ENCODE measurements at places on chromosomes 1 and 21. TPM values are rescaled to one million over a fixed set of nuclear protein-coding genes. Genes with fewer than 3 reads are reported as not detected.

Gene ARHGAP30
- polyA plus RNA-seq = not detected

Gene LAD1
- not detected for polyA plus RNA-seq

Gene ALX3
- polyA plus RNA-seq = 4.3 TPM

Gene CD2
- not detected for polyA plus RNA-seq

Gene PROK1
- polyA plus RNA-seq = not detected

Gene SPATA21
- polyA plus RNA-seq = not detected

Gene SIK1
- polyA plus RNA-seq = 0.72 TPM

Gene GNG4
- polyA plus RNA-seq = 0.09 TPM

Gene CFHR3
- polyA plus RNA-seq = not detected

Gene TGFBR3
- polyA plus RNA-seq = 8.3 TPM

Gene INKA2
- 2.3 TPM for polyA plus RNA-seq

Gene NUP210L
- not detected for polyA plus RNA-seq

Gene TSSK3
- 0.39 TPM for polyA plus RNA-seq

Gene ANKRD45
- polyA plus RNA-seq = not detected

Gene LRRC47
- 22.8 TPM for polyA plus RNA-seq

Gene LIN28A
- not detected for polyA plus RNA-seq

Gene GIPC2
- 0.04 TPM for polyA plus RNA-seq

Gene GPR25
- not detected for polyA plus RNA-seq

Gene DNAJC28
- 0.38 TPM for polyA plus RNA-seq

Gene CACHD1
- 3.7 TPM for polyA plus RNA-seq

Gene PHACTR4
- polyA plus RNA-seq = 5.2 TPM

Gene SPRR2B
- polyA plus RNA-seq = not detected

Gene NTMT2
- polyA plus RNA-seq = not detected

Gene SPRR2E
- polyA plus RNA-seq = not detected

Gene NFASC
- polyA plus RNA-seq = 6.8 TPM

Gene ABCD3
- 7.3 TPM for polyA plus RNA-seq

Gene EFNA1
- 1.1 TPM for polyA plus RNA-seq

Gene ZYG11A
- polyA plus RNA-seq = 1.3 TPM

Gene UMODL1
- not detected for polyA plus RNA-seq
